OCI-M1 (cell line): ENCODE measurements at places on chromosomes 5 and 9.

DNA sequence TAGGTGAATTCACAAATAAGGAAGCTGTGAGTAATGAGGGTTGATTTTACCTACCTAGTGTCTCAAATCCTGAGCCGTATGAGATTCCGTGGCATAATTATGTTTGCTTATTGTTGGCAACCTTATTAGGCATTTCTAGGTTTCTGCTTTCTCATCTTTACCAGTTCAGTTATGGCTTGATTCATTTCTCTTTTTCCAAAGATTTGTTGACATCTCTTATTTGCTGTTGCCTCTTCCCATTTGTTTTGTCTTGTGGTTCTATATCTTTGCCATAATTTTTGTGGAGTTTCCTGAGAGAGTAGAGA is 470 bp downstream of the IL31RA start:
- DNase-seq: no peak

- DNase-seq: no peak
Observed at GRCh38 chr9:96137671-96138429, 164.1 kb downstream of the HSD17B3 start.

- no peak for DNase-seq
Observed at GRCh38 chr5:51389577-51390463, 6.6 kb downstream of the ISL1 start.

DNA sequence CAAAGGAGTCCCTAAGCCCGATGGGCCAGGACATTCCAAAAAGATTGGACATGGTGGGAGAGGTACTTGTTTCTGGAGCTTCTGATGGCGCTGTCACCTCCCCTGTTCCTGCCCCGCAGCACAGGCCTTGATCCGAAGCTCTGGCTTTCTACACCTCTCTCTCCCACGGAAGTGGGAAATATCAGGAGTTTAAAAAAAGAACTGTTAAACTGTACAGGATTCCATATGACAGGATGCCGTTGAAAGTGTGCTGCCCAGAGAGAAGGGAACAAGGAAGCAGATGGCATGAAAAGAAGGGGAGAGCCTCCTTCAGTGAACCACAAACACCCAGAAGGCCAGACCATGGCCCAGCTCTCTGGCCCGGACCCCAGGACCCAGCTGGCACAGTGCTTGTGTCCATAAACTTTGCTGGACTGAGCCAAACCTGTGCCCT is 26.8 kb upstream of the SLC2A8 start:
- DNase-seq: no peak

DNA sequence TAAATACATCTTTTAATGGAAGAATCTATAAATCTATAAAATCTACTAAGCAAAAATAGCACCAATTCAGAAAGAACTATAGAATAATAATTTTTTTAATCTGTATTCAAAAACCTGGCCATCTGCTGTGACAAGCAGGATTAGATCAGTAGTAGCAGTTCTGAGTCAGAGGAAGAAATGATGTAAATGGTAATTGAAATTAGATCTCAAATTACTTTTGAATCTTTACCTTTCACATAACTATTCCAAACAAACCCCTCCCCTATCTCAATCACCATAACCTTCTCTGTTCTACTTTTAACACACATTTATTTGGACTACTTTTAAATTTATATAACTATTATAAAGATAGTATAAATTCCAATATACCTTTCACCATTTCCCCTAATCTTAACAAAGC is 727.8 kb upstream of the FAM174A start:
- DNase-seq: no peak

DNA sequence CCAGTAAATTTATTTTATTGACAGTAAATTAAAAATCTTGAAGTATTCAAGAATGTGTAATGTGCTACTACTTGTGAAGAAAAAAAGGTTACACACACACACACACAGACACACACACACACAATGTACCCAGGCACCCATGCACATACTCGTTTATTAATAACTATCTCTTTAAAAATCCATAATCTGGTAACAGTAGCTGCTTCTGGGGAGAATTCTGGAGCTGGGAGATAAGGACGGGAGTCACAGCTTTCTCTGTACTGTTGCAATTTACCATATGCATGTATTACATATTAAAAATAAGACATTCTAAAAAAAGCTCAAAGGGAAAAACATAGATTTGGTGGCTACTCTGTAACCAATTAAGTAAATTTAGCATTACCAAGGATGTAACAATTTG is 7.9 kb upstream of the C1QTNF2 start:
- DNase-seq: peak; percentile 76

DNA sequence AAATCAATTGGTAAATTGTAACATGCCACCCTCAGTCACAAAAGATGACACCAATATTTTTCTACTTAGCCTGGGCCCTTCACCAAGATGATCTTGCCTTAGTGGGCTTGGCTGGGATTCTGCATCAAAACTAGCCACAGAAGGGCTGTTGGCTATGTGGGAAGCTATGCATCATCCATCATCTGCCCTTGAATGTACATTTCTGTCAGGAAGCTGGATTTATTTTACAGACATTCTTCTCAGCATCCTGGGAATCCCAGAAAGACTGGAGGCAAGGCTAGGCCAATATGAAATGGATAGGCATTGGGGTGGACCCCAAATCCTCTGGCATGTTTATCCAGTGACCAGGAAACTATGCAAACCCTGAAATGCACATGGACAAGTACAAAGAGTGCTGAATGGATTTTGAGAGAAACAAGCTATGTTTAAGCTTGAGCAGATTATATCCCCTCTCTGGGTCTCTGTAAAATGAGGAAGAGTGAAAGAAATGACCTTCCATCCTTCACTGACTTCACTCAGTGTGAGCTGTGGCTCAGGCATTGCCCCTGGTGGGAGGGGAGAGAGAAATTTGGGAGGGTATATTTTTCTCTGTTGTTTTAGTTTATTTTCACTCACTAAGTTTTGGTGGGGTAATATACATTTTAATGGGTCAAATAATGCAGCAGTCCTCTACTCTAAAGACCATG is 283.6 kb downstream of the EBF1 start:
- no peak for DNase-seq

GRCh38 chr9:13412331-13412730 is 132.8 kb upstream of the MPDZ start:
- DNase-seq: peak; percentile 88

DNA sequence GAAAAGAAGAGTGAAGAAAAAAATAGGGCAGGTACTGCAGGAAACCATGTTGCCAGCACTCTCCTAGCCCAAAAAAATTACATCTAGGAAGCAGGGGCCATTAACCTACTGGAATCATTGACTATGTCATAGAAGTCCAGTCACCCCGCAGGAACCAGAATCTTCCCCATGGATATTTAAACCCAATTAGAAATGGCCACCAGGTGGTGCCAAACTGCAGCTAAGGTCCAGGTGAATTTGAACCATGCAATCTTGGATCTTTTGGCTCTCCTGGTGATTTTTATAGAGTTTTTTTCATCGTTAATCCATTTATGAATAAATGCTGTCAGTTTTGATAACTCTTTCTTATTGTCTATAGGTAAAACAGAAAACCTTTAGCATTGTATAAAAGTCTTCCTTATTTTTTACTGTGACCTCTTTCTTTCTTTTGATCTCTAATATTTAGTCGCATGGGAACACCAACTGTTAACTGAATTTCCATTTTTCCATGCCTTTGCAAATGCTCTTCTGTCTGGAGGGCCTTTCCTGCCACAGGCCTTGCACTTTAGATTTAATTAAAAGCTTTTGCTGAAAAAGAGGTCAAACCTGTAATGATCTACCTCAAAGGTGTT is 147.5 kb upstream of the FGF10 start:
- peak; percentile 65 for DNase-seq

DNA sequence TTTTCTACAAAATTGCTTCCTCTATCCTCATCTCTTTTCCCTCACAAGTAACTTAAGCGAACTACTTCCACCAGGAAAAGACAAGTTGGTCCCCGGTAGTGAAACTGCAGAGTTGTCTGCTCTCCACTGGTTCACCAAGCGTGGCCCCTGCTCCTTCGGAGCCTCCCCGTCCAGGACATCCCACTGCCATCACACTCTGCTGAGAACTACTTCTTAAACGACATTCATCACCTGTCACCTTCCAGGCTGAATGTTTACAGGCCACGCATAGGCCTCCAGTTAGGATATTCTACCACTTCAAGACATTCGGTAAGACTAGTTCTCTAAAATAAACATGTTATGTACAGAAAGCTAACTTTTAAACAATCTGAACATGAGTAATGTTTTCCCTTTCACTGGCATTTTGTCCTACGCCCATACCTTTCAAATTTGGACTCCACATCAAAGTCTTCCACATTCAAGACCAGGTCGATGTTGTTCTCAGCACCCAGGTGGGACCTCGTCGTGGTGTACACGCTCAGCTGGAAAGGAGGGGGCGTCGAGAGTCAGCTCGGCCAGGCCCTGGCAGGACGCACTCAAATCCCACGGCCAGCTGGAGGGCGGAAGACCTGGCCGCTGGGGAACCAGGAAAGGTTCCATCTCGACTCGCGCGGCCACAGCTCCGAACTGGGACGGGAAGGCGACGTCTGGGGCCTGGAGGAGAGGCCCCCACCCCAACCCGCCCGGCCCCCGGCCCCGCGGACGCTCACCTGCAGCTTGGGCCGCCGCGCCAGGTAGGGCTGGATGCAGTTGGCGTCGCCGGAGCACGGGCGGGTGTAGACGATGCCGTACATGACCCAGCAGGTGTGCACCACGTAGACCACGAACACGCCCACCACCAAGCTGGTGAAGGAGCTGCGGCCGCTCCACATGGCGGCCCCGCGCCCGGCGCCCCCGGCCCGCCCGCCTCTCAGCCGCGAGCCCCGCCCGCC is 683 bp downstream of the CLPTM1L start:
- no peak for DNase-seq

DNA sequence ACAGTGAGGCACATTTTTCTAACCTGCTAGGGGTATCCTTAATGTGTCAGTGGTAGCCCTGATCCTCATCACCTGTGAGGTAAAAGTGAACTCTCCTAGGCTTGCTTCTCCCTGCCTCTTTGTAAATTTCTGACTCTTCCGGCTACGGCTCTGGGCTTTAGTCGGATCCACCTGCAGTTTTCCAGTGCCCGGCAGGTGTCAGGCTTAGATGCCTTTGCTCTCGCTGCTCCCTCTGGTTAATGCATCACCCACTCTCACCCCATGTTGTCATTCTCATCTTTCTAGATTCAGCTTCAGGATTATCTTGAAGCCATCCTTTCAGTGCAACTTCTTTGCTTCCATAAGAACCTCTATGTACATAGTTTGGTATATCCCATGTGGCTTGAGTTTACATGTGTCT is 3.6 kb downstream of the CEP78 start:
- no peak for DNase-seq

DNA sequence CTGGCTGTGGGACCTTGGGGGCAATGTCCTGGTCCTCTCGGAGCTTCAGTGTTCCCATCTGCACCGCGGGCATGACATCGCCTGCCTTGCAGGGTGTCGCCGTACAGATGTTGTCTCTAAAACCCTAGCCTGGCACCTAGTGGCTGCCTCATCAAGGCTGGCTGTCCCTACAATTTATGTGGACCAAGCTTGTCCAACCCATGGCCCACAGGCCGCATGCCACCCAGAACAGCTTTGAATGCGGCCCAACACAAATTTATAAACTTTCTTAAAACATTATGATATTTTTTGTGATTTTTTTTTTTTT is 18.3 kb upstream of the ASS1 start:
- DNase-seq: no peak

GRCh38 chr5:74762599-74762998 is 4.3 kb downstream of the GFM2 start:
- DNase-seq: no peak

DNA sequence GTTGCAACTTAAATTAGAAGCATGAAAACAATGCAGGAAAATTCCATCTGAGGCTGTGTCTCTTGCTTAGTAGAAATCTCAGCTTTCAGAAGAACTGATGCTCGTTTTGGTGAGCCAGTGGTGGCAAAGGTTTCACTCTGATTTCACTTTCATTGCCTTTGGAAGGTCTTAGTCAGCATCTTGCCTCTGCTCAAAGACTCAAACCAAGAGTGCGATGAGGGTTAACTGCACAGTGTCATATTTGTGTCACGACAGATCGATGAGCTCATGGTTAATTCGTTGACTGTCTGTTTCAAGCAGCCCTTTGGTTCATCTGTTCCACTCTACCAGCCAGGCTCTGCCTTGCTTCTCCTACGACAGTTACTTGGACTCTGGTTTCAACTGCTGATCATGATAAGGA is 331.3 kb upstream of the KIF2A start:
- no peak for DNase-seq

- DNase-seq: no peak
Observed at GRCh38 chr5:159471904-159472303, 141.6 kb upstream of the IL12B start.

- no peak for DNase-seq
Observed at GRCh38 chr9:84521208-84521607, 148.3 kb upstream of the NTRK2 start.

- peak; percentile 27 for DNase-seq
Observed at GRCh38 chr5:134328619-134329018, 38.4 kb downstream of the CDKL3 start.

DNA sequence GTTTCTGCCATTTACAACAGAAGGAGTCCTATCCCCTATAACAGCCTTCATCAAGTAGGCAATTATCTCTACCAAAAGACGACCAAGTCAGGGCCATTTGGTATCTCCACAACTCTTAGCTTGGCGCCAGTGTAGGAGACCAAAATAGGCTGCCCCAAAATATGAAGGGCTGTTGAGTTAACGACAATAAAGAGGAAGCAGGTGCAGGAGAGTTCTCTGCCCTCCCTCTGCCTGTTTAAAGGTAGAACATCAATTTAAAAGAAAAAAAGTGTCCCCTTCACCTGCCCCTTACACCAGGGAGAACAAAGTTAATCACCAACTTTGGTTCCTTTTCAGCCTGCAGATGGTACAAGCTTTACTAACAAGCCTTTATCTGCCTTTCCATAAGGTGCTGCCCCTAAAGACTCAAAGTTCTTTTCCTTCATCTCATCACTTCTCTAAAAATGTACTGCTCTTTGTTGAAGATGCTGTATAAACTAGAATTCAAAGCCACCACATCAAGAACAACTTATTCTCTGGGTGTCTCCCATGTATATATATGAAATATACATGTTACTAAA is 33.3 kb downstream of the PPP1R2B start:
- no peak for DNase-seq

DNA sequence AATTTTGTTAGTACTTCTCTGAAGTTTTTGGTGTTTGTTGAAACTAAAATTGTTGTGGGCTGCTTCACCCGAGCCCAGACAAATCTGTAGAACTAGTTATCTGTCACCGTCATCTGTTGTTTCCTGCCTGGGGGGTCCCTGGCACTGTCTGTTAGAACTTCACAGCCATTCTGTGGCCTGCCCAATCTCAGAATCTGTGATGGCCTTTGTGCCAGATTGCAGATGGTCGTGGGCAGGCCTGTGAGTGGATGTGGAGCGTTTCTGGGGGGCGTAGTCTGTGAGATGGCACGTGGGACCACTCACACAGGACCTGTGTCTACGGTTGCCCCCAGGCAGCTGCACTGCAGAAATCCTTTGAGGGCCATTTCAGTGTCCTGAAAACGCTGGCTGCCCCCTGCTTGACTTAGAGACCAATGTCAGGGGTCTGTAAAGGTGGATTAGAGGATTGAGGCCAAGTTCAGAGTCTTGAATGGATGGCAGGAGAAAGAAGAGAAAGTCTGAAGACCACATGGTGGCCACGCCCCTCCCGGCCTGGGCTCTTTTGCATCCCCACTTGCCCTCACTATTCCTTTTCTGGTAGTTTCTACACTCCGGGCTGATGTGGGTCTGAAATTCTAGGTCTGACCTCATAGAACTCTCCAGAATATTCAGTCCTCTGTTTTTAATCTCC is 38.3 kb downstream of the TRIO start:
- no peak for DNase-seq
